ENCODE measurements at places on chromosomes 7 and 10.

- no peak for DNase-seq
These were observed 5.6 kb upstream of the NRCAM start for GRCh38 chr7:108461840-108462239.

DNA sequence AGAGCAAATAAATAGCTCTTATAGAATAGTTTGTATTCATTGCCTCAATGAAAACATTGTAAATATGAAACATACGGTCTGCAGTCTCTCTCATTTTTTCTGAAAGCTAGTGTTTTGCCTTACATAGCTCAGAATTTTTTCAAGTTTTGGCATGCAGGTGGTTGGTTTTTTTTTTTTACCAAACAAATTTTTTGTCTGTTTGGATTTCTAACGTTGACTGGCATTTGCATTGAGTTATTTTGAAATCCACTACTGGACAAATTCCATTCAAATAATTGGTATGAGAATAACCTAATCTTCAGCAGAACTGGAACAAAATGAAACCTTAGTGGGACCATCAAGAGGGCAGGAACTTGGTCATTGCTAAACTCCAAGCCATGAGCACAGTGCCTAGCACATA lies 107.6 kb upstream of the SAMD8 start:
- no peak for DNase-seq

DNA sequence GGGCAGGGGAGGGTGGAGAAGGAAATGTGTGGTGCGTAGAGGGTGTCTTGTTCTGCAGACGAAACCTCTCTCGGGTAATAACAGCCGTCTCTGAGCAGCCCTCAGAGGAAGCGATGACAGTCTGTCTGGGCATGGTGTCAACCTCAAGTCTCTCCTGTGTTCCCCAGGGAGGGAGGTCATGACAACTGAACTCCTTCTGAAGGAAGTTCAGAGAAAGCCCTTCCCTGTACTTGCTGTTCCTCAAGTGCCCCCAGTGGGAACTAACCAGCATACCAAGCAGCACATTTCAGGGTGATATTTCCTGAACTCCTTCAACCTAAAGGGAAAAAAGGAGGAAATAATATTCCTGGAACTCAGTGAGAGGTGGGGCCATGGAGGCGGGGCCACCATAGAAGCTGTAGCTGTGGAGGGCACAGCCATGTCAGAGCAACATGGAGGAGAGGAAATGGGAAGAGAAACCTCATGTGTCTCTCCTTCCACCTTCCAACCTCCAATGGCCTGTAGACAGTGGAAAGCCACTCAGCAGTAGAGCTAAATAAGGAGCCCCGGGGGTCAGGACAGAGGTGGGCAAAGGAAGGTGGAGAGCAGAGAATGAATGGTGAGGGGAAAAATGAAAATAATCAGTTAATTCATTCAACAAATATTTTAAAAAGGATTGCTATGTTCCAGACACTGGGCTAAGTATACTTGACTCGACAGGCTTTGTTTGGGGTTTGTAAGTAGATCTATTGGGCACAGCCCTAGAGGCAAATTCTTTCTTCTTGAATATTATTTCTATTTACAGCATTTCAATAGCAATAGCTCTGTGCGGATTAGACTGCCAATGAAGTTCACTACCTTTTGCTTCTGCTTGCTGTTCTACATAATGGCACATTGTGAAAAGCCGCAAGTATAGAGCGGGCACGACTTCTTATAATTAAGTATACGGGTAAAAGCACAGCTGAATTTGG lies 61.0 kb upstream of the AOAH start:
- DNase-seq: no peak

GRCh38 chr7:28516390-28517172 lies 104.3 kb downstream of the CREB5 start:
- no peak for DNase-seq

- no peak for DNase-seq
These were observed 115.1 kb downstream of the AGMO start for GRCh38 chr7:15446722-15447121.

DNA sequence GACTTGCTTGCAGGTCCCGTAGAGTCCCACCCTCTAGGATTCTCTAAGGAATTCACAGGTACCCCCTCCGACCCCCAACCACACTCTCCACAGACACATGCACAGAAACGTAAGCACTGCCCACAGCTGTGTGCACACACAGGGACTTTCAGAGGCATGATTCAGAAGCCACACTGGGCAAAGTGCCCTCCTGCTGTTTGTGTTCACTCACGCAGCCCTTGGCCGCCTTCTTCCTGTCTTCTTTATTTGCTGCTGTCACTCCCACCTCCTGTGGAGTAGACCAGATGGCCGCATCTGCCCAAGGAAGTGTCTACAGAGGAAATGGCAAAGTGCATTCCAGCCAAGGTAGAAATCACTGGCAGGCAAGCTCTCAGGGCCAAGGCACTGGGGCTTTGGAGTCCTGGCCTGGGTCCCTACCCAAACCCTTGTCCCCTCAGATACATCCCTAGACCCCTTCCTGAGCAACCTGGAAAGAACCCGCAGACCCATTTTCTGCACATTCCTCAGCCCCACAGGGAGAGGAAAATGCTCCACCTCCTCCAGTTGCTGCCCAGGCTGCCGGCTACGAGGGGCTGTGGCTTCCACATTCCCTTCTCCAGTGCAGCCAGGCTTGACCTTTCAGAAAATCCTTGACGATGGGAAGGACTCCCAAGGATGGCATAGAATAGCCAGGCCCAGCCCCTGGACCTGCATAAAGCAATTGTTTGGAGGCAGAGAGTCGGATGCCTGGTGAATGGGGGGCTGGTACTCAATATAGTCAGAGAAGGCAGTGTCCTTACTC lies 21.6 kb upstream of the GIMAP8 start:
- DNase-seq: peak; percentile 77

- DNase-seq: no peak
These were observed 130.3 kb downstream of the DNAJC1 start for GRCh38 chr10:21873198-21873597.

DNA sequence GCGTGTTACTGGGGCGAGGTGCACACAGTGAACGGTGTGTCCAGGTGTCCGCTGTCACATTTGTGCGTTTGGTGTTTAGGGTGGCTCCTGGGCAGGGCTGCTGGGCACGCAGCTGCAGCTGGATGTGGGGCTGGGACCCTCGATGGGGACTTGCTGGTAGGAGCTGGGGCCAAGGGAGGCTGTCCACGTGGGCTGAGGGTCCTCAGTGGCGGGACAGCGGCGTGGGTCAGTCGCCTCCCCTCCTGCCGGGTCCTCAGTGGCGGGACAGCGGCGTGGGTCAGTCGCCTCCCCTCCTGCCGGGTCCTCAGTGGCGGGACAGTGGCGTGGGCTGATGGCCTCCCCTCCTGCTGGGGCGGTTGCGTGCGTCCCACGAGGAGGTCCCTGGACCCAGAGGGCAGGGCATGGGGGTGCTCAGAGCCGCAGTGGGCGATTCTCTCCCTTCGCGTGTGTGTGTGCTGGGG lies 68.5 kb downstream of the INPP5A start:
- no peak for DNase-seq

GRCh38 chr7:118186501-118186900 lies 2.5 kb downstream of the LSM8 start:
- no peak for DNase-seq

DNA sequence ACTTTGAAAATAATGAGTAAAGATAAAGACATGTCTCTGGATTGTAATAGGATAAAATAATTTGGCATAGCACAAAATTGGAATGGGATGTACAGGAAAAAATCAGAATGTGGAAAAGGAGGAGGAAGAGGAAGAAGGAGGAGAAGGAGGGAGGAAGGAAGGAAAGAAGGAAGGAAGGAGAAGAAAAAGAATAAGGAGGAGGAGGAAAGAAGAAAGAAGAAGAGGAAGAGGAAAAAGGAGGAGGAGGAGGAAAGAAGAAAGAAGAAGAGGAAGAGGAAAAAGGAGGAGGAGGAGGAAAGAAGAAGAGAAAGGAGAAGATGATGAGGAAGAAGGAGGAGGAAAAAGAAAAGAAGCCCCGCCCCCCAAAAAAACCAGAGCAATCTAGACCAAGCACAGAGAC lies 95.9 kb downstream of the ST8SIA6 start:
- no peak for DNase-seq

- no peak for DNase-seq
These were observed 69.5 kb upstream of the ST8SIA6 start for GRCh38 chr10:17523917-17524316.

DNA sequence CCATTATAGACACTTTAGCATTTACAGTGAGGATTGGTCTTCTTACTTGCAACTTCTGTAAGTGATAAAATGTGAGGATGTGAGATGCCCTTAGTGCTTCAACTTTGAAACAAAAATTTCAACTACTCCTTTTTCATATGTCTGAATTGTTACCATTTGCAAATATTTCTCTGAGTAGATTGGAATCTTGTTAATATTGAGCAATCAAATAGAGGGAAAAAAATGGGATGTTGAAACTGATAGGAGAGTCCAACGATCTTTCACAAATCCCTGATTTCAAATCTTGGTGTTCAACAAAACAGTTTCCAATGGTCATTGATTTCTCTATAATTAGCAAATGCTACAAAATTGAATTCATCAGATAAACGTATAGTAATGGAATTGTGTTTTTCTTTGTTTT lies 5.5 kb upstream of the SNX10 start:
- no peak for DNase-seq

DNA sequence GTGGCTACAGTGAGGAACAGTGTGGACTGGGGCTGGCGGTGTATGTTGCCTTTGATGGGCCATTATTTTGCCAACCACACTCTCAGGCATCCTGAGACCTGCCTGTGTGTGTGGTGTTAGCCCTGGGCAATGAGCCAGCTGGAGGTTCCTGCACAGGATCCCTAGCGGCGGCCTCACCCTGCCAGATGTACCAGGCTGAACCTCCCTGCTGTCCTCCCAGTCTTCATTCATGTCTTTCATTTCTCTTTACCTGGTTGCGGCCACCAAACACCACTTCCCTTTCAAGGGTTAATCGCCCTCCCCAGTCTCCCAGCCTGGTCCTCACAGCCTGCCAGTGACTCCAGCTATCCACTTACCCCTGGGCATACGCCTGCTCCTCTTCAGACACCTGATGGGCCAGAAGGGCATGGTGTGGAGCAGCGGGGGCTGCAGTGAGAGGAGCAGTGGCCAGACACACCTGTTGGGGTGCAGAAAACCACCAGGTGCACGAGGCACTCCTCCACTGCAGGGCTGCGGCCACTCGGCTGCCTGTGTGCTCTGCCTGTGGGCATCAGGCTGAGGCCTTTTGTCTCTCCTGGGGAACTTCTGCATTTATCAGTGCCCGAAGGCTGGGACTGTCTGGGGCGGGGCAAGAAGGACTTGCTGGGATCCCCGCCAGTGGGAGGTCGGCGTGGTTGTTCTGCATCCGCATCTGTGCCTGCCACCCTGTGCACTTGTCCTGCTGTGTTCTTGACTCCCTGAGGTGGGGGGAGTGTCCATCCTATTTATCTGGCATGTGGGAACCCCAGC lies 111.6 kb downstream of the ARHGAP22 start:
- no peak for DNase-seq

GRCh38 chr10:125554016-125554703 lies 128.8 kb downstream of the TEX36 start:
- no peak for DNase-seq

GRCh38 chr10:125502276-125502675 lies 180.7 kb downstream of the TEX36 start:
- DNase-seq: no peak

DNA sequence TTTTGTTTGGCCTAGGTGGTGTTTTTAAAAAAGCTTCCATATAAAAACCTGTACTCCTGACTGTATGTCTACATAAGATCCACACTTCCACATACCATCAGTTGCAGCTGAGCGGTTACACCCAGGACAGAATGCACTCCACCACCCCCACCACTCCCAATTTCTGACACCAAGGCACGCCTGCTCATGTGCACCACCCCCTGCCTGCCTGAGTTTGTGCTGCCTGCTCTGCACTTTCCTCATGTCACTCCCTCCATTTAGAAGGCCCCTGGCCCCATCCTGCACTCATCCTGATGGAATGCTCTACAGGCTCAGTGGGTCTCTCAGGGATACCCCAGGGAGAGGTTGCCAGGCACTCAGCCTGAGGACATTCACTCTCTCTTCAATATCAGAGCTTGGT lies 6.5 kb downstream of the VPS41 start:
- no peak for DNase-seq

DNA sequence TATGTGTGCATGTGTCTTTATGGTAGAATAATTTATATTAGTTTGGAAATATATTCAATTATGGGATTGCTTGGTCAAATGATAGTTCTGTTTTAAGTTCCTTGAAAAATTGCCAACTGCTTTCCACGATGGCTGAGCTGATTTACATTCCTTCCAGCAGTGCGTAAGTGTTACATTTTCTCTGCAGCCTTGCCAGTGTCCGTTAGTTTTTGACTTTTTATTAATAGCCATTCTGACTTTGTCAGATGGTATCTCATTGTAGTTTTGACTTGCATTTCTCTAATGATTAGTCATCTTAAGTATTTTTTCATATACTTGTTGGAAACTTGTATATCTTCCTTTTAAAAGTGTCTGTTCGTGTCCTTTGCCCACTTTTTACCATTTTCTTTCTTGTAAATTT lies 434.2 kb upstream of the POT1 start:
- DNase-seq: no peak

DNA sequence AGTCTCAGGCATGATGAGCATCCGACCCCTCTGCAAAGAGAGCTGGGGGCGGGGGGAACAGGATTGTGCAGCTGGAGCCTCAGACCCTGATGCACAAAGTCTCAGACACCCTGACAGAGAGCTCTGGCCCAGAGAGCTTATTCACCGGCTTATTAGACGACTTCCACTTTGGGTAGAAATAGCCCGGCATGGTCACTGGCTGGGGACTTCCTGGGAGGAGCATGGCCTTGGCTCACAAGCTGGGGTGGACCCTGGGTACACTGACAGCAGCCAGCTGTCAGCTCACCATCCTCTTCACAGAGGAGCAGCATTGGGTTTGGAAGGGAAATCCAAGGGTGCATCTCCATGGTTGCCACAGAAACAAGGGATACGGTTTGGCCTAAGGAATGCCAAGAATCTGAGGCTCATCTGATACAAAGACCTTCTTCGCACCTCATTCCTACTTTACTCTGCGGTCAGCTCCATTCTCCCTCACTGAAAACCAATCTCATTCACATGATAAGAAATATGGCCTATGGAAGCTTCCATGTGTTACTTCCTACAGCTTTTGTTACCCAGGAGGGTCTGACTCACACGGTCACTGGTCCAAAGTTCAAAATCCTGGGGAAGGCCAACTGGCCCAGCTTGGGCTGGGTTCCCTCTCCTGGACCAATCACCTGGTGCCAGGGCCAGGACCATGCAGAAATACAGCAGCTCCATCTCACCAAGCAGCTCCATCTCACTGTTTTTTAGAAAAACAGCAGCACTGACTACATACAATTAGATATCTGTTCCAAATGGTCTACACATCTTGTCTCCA lies 25.1 kb downstream of the ZNF467 start:
- DNase-seq: no peak

GRCh38 chr7:153443032-153443701 lies 609.0 kb upstream of the DPP6 start:
- no peak for DNase-seq

GRCh38 chr7:151429560-151430331 lies 10.2 kb downstream of the CRYGN start:
- no peak for DNase-seq

DNA sequence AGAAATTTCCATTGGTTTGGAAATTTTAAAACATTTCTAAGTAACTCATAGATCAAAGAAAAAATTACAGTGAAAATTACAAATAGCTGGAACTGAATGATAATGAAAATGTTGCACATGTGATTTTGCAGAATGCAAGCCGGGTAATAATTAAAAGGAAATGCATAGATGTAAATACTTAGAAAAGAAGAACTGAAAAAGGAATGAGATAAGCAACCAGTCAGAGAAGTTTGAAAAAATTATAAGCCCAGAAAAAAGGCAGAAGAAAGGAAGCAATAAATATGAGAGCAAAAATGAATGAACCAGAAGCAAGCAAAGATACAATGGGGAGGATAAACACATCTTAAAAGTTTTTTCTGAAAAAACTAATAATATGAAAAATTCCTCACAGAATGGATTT lies 3.2 kb upstream of the TMEM273 start:
- no peak for DNase-seq

- DNase-seq: no peak
These were observed 26.7 kb upstream of the CD36 start for GRCh38 chr7:80611779-80612178.
